ENCODE measurements at places on chromosomes 13 and 19.

GRCh38 chr13:94329277-94329676 lies 150.2 kb downstream of the DCT start:
- no peak for DNase-seq

- DNase-seq = no peak
These were observed 551 bp downstream of the FZR1 start for GRCh38 chr19:3506384-3507340.

DNA sequence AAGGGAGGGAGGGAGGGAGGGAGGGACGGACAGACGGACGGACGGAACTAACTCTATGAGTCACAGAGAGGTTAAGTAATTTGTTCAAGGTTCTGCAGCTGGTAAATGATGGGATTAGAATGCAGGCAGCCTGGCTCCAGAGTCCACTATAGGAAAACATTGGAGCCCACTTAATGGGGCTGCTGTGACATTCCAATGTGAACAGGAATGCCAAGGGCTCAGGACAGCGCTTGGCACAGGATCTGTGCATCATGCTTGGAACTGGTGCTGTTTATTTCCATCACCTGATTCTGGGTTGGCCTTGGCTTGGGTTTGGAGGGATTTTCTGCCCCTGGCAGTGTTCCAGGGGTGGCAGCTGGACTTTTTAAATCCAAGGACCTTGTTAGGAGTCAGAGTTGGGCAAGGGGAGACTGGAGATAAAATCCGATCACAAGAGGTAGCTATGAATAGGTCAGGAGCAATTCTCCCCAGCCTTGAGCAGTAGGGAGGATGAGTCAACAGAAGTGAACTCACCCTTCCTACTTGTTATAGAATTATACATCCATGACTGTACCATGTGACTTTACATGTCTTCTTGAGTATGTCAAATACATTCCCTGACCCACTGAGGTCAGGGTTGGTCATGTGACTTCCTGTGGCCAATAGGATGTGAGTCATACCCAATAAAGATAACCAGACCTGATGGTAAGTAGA lies 7.8 kb upstream of the HIF3A start:
- DNase-seq = peak; percentile 89

DNA sequence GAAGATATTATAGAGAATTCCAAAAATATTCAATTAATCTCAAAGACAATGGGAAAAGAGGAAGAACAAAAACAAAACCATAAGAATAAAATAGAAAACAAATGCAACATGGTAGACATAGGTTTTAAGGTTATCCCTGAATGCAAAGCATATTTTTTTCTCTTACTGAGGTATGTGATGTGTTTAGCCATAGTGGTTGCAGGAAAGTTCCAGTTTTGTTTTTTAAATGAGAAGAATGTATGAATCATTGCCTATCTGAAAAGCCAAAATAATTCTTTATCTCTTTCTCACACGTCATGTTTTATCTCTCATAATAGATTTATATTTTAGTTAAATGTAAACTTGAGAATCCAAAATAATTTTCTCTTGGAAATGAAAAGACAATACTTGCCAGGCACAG lies 2591.7 kb upstream of the PCDH20 start:
- no peak for DNase-seq
